CD4-positive, alpha-beta T cell treated with Interleukin-15 for 4 hours (primary cell): ENCODE measurements at places on chromosomes 1 and 21.

GRCh38 chr1:147496571-147497210, 44.6 kb upstream of the BCL9 start:
- no peak for DNase-seq

- no peak for DNase-seq
Measured at GRCh38 chr21:40766381-40766780, 80.6 kb downstream of the DSCAM start.

DNA sequence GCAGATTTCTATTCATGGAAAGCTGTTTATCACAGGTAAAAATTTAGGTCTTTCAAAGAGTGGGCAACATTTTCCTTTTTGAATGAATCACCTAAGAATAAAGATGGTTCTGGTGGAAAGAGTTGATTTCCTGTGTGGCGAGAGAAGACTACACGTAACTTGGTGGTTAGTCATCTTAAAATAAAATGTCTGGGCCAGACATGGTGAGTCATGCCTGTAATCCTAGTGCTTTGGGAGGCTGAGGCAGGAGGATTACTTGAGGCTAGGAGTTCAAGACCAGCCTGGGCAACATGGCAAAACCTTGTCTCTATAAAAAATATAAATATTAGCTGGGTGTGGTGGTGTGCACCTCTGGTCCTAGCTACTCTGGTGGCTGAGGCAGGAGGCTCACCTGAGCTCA, 65.7 kb downstream of the DISP1 start:
- DNase-seq, result peak; percentile 26

DNA sequence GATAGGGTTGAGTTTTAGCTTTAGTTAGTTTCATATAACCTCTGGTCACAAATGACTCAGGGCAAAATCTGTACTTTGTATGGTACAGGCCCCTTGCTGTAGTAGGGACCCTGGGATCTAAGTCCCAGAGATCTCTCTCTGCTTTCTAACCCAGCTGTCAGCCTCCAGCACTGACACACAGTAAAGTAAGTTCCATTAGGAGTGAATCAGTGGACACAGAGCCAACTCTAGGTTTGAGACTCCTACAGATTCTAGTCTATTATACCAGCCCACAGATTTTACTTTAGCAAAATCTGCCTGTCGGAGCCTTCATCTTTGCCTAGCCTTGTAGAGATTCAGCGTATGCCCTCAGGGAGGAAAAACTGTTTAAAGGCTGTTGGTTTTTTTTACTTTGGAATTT, 52.5 kb downstream of the ANGPTL1 start:
- no peak for DNase-seq

DNA sequence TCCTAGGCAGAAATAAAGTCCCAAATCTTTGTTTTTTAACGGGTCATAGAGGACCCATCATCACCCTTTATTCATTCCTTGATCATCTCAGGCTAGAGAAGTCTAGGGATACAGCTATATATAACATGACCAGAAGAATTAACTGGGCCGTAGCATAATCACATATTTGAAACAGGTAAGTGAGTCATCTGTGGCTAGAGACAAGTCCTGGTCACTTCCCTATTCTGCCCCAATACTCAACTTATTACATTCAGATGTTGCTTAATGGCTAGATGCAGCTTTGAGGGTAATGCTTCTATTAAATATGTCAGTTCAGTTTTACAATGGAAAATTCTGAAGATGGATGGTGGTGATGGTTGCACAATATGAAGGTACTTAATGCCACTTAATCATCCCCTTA, 47.0 kb downstream of the EXO1 start:
- no peak for DNase-seq

DNA sequence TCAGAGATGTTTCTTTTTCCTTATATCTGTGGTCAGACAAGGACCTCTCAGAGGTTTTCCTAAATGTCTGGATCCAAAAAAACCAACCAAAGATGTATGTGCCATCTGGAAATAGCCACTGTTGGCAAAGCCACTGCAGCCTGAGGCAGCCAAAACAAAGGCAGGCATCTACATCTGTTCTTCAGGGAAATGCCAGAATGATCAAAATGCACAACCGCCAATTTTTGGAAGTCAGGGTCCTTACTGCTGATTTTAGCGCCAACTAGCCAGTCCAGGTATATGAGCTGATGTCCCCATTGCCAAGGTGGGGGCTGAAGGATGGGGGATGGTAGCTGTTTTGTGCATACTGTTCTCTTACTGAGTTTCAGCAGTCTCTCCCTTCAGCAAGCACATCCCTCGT, 45.9 kb downstream of the SYT14 start:
- no peak for DNase-seq

GRCh38 chr1:24293392-24294227, 25.5 kb upstream of the GRHL3 start:
- no peak for DNase-seq

DNA sequence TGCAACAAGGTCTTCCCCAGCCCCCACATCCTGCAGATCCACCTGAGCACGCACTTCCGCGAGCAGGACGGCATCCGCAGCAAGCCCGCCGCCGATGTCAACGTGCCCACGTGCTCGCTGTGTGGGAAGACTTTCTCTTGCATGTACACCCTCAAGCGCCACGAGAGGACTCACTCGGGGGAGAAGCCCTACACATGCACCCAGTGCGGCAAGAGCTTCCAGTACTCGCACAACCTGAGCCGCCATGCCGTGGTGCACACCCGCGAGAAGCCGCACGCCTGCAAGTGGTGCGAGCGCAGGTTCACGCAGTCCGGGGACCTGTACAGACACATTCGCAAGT, 3.8 kb downstream of the ZBTB18 start:
- no peak for DNase-seq

DNA sequence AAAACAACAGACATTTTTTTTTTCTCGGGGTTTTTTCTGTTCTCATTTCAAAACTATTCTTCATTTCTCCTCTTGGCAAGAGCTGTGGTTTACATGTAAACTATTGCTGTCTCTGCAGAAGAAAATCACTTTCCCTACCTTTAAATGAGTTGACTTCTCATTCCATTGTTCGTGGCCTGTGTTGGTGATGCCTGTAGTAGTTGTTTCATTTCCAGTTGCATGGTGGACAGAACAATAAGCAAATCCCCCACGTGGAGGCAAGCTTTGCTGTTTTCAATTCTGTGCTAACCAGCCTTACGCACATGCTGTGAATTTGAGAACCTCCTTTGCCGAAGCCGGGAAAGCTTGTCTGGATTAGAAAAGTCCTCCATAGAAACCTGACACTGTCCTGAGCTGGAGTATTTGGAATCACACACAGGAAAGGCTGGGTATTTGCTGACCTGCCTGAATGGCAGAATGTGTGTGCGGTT, 26.2 kb upstream of the MAP3K7CL start:
- no peak for DNase-seq

- DNase-seq, result no peak
Measured at GRCh38 chr1:169113613-169114119, 7.2 kb downstream of the ATP1B1 start.

DNA sequence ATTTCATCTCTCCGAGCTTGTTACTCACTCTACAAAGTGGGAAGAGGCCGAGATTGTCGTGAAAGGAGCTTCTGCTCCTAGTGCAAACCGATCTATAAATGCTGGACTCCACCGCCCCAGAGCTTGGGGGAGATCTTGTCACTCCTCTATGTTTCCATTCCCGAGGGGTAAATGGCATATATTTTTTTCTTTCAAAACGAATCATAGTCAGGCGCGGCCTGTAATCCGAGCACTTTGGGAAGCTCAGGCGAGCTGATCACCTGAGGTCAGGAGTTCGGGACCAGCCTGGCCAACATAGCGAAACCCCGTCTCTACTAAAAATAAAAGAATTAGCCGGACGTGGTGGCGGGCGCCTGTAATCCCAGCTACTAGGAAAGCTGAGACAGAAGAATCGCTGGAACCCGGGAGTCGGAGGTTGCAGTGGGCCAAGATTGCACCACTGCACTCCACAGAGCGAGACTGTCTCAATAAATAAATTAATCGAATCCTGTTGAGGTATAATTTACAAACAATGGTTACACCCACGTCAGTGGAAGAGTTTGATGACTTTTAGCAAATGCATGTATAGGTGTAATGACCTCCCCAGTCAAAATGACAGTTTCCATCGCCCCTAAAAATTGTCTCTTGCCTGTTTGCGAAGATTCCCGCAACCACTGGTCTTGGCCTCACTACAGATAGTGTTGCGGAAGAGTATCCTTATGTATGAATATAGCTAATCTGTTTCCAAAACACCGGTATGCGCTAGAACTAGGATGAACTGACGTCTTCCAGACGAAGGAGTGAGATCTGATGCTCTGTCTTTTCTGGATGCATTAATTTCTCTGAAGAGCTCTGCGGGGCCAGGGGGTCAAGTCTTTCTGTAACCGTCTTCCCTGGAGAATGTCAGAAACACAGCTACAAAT, 840 bp upstream of the HEATR1 start:
- no peak for DNase-seq

DNA sequence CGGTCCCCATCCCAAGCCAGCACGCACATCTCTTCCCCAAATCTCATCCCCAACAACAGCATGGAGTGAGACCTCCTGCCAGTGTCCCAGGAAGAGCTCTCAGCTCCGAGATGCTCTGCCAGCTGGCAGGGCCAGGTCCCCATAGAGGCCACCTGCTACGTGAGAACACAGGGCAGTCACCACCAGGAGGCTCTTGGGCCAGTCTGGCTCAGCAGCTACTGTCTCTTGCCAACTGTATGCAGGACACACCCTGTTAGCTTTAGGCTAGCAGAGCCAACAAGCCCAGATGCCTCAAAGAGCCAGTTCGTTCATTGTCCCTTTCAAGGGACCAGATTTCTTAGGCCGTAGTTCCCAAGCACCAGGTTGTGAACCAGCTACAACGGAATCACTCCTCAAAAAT, 36.9 kb downstream of the FBXO2 start:
- no peak for DNase-seq

- no peak for DNase-seq
Measured at GRCh38 chr1:172351346-172351745, 69.1 kb upstream of the C1orf105 start.

GRCh38 chr1:4161366-4162006, 261.4 kb upstream of the C1orf174 start:
- DNase-seq, result no peak
